ENCODE measurements at places on chromosomes 6 and 20.

DNA sequence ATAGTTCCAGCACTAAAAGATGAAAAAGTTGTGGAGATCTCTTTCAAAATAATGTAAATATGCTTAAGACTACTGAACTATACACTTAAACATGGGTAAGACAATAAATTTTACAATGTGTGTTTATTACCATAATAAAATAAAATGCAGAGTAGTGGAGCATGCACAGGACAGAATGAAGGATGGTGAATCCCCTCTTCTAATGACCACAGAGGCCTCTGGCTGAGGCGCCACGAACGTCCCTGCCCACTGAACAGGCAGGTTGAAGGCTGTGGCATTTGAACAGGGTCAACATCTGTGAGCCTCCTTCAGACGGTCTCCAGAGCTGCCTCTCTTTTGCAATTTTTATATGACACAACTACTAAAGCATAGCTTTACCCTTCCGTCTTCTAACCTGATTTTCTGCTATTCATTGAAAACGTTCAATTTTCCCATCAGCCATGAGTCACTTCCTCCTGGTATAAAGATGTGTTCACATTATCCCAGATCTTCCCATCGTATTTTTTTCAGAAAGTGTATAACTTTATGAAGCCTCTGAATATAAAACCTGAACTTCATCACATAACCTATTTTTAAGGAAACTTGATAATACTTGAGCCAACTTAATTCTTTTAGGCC is 37.8 kb downstream of the ADGRF4 start:
- no peak for DNase-seq

DNA sequence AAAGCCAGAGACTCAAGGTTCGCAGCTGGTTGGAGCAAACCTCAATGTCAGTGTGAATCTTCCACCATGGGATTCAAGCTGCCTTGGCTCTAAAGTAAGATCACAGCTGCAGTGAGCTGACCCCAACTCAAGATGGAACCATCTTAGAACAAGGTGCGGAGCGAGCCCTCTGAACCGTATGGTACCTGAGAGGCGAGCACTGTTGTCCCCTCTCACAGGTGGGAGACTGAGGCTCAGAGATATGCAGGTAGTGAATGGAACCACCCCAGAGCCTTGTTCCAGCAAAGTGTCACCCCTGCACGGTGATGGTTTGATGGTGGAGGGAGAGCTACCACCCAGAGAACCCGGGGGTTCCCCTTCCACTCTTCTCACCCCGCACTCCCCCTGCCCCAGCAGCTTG is 52.5 kb downstream of the BMP7 start:
- no peak for DNase-seq

DNA sequence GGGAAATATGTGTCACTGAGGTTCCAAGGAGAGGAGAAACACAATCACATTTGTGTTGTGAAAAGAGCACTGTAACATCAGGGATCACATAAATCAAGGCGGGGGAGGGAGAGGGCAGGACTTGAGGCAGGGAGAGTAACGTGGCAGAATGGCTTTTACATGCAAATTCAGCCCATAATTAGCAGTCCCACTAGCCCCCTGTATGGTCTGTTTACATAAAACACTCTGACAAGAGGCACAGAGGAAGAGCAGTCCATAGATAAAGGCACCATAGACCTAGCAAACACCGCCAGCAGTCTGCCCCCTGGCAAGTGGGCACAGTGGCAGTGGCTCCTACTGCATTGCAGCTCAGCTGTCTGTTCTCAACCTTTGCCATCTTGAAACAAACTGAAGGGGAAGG is 82.7 kb downstream of the LYRM2 start:
- no peak for DNase-seq

DNA sequence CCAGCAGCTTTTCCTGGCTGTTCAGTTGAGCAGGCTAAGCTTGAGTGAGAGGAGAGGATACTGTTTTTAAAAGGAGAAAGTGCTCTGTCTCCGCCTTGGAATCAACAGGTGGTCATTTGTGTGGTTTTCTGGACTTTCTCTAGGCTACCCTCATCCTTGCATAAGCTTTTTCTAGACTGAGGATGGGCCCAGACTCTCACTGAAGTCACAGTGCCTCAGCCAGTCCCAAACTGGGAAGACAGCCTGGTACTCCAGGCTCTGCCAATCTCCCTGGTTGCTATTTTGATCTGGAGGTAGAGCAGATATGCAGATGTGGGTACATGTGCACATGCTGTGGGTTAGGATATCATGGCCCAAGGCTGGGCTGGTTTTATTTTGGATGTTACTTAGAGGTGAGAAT is 7.0 kb downstream of the SCUBE3 start:
- no peak for DNase-seq

GRCh38 chr6:2989332-2990247 is 10.1 kb upstream of the NQO2 start:
- DNase-seq: peak; percentile 98

GRCh38 chr6:19549109-19549508 is 288.1 kb upstream of the ID4 start:
- no peak for DNase-seq

Measured in astrocyte of the spinal cord (primary cell).